ENCODE measurements at places on chromosomes 3 and 15.

DNA sequence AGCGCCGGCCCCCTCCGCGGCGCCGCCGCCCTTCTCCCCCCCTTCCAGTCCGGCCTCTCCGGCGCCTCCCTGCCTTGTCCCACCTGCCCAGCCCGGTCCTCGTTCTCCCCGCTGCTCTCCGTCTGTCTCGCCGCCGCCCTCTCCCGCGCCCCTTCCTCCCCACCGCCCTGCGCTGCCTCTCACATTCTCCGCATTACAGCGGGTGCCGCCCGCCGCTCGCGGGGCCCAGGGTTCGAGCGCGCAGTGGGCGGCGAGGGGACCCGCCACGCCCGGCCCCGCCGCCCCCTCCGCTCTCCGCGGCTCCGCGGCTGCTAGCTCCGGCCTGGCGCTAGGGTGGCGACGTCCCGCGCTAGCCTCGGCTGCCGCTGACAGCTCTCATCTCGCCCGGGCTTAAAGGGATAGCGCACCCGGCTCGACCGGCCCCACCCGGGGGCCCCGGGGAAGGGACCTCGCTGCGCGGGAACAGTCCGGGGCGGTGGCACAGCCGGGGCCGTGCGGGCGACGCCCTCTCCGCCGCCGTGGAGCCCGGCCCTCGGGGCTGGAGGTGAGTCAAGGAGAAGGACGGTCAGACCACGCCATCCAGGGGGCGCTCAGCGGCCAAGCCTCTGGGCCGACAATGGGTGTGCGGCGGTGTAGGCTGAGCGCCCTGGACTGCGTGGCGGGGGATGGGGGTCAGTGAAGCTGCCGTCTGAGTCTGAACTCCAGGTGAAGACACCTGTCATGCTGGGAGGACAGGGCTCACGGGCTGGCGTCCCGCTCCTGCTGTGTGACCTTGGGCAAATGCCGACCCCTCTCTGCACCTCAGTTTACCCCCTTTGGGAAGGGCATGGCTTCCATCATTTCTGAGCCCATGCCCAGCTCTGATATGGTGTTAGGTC lies 187.4 kb upstream of the LINGO1 start:
- no peak for DNase-seq

DNA sequence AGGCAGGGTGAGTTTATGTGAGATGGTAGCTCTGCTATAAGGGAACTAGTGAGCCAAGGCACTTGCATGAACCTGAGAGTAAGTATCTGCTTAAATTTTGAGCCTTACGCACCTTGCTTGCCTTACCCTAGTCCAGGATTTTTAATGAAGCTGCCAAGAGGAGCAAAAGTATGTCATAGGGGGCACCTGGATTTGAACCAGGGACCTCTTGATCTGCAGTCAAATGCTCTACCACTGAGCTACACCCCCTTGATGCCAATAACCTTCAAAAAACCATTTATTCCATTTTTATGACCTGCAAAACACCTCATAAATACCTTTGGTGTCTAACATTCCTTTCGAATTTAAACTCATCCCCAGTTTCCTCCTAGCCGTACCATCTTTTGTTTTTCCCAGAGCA lies 88.3 kb upstream of the ACP3 start:
- no peak for DNase-seq

- no peak for DNase-seq
Measured at GRCh38 chr3:78839693-78840092, 928.1 kb downstream of the ROBO1 start.

DNA sequence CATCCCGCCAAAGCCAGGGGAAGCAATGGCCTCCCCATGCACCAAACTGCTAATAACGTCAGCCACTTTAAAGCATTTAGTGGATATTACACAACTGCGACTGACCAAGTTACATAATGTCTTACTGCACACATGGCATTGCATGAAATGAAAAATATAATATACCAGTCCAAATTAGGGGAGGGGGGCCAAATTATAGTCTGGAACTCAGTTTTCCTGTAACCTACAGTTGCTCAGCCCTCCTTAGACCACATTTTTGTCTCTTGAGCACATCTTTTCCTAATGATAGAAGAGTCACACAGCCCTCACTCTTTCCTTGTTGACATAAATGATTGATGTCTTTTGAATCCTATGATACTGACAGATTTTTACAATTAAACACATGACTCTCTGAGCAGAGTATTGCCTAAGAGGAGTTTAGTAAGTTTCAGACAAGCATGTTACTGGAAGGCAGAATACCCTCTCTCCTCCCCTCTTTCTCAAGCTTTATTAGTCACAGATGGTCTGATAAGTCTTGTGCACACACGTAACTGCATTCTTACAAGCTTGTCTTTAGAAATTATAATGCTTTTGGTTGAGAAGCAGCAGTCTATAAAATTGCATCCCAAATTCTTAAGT lies 1.1 kb upstream of the PLD1 start:
- no peak for DNase-seq

- DNase-seq, result no peak
Measured at GRCh38 chr3:194775266-194775665, 89.6 kb downstream of the FAM43A start.

Measured in stimulated activated CD4-positive, alpha-beta T cell treated with anti-CD3 and anti-CD28 coated beads, Interleukin-2, amount 100 ng/mL, for 24 hours (primary cell).